ENCODE measurements at places on chromosomes 4 and X.

GRCh38 chrX:74234818-74235217 lies 69.2 kb upstream of the ZCCHC13 start:
- H3K4me3 ChIP-seq: no peak overlapping the region
- no peaks in the 10 kb centered on the region for H3K27me3 ChIP-seq
- H3K27ac ChIP-seq: no peak overlapping the region
- H3K36me3 ChIP-seq: no peaks in the 10 kb centered on the region
- DNase-seq: no peak
- no peaks in the 10 kb centered on the region for H3K4me1 ChIP-seq

DNA sequence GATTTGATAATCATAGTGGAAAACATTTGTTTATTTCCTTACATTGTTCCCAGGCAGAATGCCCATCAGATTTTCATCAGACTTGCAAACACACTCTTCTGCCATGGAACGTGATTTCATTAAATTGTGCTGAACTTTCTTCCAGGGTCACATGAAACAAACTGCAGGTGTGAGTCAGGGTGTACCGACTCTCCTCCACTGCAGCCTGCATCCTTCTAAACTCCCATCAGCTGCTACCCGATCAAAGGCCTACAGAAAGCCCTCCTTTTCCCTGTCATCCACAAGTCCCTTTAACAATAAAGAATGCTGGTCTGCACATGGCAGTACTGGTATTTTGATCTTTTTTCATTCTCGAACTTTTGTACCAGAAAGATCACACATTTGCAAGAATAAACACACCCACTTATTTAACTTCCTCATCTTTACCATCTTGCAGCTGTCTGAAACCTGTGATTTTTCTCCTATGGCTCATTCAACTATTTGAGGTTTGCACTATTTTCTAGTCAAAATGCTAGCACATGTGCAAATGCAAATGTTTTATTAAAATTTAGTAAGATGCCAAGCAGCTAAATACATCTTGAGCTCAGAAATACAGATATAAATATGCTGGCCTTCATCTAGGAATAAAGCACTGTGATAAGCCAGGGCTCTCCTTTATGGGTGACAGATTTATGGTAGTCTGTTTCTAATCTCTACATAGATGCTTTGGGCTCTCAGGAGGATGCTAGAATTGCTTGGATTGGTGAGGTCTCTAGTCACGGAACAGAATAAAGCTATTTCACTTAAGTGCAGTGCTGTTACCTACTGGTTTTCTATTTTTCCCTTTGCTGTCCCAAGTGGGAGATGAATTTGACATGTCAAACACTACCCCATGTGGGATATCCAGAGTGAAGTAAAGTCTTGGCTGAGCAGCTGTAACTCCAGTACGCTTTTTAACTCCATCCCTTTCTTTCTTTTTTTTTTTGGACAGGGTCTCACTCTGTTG lies 25.8 kb upstream of the ARHGAP24 start:
- no peak overlapping the region for H3K27ac ChIP-seq
- no peaks in the 10 kb centered on the region for H3K36me3 ChIP-seq
- no peak overlapping the region for H3K4me3 ChIP-seq
- no peak for DNase-seq

DNA sequence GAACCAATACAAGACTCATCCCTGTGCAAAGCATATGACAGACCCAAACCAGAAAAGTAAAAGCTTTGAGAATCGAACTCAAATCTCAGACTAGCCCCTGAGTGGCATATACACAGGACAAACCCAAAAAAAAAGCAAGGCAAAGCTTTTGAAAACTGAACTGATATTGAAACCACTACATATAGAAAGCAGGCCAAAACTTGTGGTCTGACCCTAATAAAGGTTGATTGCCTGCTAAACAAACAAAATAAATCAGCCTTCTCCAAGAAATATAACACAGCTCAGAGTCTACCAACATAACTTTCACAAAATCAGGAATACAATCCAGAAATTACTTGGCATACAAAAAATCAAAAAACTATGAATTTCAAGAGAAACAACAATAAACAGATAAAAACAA lies 40.3 kb downstream of the LRBA start:
- no peaks in the 10 kb centered on the region for H3K4me1 ChIP-seq
- no peaks in the 10 kb centered on the region for H3K27me3 ChIP-seq
- H3K36me3 ChIP-seq: no peaks in the 10 kb centered on the region
- no peak overlapping the region for H3K4me3 ChIP-seq
- no peak for DNase-seq

- no peak for DNase-seq
- H3K36me3 ChIP-seq: no peaks in the 10 kb centered on the region
- H3K4me1 ChIP-seq: no peaks in the 10 kb centered on the region
- H3K27ac ChIP-seq: no peak overlapping the region
Observed at GRCh38 chr4:107392951-107393350, 327.1 kb downstream of the PAPSS1 start.

DNA sequence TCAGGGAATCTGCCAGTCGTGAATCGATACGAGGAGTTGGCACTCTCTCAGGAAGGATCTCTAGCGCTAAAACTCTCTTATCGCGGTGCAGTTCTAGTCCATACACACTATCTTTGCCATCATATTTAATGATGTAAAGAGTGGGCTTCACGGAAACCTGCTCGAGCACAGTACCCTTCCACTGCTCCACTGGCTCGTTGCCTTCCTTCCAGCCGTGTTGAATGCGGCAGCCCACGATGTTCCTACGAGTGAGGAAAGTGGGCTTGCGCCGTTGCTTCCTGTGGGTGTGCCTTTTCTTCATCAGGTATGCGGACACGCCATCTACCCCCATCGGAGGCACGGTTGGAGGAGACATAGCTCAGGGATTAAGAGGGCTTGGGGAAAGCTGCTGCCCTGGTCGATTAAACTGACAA lies 661 bp downstream of the SPIN4 start:
- H3K36me3 ChIP-seq: no peaks in the 10 kb centered on the region
- DNase-seq: peak; percentile 48
- peak overlapping the region; percentile 60 for H3K4me3 ChIP-seq
- H3K4me1 ChIP-seq: no peaks in the 10 kb centered on the region
- peak overlapping the region; percentile 69 for H3K27ac ChIP-seq

DNA sequence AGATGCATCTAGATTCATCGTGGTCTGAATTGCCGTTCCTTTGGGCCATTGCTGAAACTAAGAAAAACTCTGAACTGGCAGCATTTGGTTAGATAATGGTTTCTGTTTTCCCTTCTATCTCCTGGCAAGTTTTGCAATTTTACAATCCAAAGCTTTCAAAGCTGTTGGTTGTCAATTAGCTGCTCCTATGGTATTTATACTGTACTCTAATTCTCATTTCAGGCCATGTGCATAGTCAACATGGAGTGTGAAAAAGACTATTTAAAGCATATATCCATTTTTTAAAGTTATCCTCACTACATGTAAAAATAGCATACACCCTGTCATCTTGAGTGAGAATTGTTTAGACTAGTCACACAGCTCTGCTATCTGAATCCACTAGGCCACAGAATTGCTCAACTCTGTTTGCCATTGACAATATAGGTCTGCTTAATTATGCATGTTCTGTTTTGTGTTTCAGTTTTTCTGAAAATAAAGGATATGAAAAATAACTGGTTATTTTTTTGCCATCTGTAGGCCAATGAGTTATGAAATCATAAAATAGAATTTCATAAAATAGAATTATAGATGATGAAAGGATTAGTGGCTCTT lies 27.7 kb upstream of the TEC start:
- no peak overlapping the region for H3K27ac ChIP-seq
- H3K4me3 ChIP-seq: no peak overlapping the region
- H3K4me1 ChIP-seq: no peaks in the 10 kb centered on the region
- no peak for DNase-seq

- no peaks in the 10 kb centered on the region for H3K36me3 ChIP-seq
- no peak overlapping the region for H3K27ac ChIP-seq
- no peak for DNase-seq
- no peak overlapping the region for H3K4me3 ChIP-seq
- H3K4me1 ChIP-seq: no peaks in the 10 kb centered on the region
Observed at GRCh38 chr4:168723020-168723419, 226.2 kb downstream of the PALLD start.

DNA sequence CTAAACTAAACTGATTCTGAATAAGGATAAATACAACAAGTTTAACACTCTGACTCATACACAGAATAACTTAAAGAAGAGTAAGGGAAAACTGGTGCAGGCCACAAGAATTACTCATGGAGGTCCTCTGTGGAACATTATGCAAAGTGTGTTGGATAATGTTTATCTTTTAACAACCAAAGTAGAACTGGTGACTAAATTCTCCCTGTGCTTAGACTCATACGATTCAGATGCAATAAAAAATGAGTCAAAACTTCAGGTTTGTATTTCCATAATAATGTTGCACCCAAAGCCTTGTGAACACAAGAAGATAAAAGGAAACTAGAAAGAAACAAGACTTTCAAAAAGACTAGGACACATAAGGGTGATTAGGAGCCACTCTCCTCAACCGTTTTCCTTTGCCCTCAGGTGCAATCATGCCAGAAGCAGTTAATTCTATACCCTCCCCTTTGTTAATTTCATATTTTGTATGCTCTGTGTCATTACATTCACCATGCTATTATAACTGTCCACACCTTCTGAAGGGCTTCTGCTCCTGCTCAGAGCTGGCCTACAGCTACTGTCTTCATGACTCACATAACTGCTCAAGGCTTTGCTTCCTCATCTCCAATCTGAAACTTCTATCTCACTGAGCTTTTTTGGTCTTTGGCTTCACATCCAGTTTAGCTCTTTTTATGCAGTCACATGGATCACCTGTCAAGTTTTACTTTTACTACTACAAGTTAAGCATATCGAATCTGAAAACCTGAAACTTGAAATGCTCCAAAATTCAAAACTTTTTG lies 60.2 kb downstream of the KCNIP4 start:
- H3K27ac ChIP-seq: no peak overlapping the region
- DNase-seq: no peak
- H3K36me3 ChIP-seq: no peaks in the 10 kb centered on the region
- H3K4me1 ChIP-seq: no peaks in the 10 kb centered on the region
- no peak overlapping the region for H3K4me3 ChIP-seq

DNA sequence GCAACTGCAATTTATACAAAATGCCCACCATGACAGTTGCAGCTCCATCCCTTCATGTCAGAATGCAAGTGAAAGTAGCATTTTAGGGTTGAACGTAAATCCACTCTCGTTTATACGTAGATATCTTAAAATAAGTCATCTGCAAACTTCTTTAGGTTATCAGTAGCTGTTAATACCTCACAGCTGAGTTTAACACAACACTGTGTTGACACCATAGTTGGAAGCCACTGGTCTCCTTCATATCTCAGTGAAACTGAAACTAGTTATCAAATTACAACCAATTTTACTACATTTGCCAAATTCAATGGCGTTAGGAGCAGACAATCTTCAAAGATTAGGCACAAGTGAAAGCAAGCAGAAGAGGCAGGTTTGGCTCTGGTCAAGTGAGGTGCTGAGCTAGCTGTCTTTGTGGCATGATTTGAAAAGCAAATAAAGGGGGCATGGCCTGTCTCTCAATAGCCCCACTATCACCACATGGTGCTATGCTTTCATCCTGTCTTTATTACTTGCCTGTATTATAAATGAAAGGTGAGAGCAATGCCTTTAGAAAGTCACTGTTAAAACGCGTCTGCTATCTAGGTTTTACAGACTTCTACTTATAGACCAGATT lies 12.3 kb downstream of the PPP3CA start:
- no peak for DNase-seq
- no peak overlapping the region for H3K27ac ChIP-seq
- H3K4me3 ChIP-seq: no peak overlapping the region
- no peaks in the 10 kb centered on the region for H3K4me1 ChIP-seq

- no peaks in the 10 kb centered on the region for H3K27me3 ChIP-seq
- no peaks in the 10 kb centered on the region for H3K4me1 ChIP-seq
- peak; percentile 42 for DNase-seq
- H3K36me3 ChIP-seq: peaks cover 25% of the 10 kb centered on the region
Observed at GRCh38 chrX:154019633-154020528, at the start of gene IRAK1. Gene IRAK1, minus strand, starts transcription at chrX:154019902. Its CDS starts 90 bp downstream, at chrX:154019812.

- no peak for DNase-seq
- peaks cover 49% of the 10 kb centered on the region for H3K36me3 ChIP-seq
- H3K4me1 ChIP-seq: no peaks in the 10 kb centered on the region
- no peaks in the 10 kb centered on the region for H3K27me3 ChIP-seq
Observed at GRCh38 chr4:752196-752861, 46.7 kb downstream of the PCGF3 start.

- no peak for DNase-seq
- no peak overlapping the region for H3K4me3 ChIP-seq
- no peak overlapping the region for H3K27ac ChIP-seq
- H3K36me3 ChIP-seq: no peaks in the 10 kb centered on the region
Observed at GRCh38 chrX:134634691-134635090, 23.6 kb downstream of the PLAC1 start.

GRCh38 chr4:56260320-56260719 lies 127.0 kb downstream of the AASDH start:
- peak overlapping the region; percentile 27 for H3K27ac ChIP-seq
- no peak overlapping the region for H3K4me3 ChIP-seq
- no peaks in the 10 kb centered on the region for H3K4me1 ChIP-seq
- no peaks in the 10 kb centered on the region for H3K27me3 ChIP-seq

- no peaks in the 10 kb centered on the region for H3K36me3 ChIP-seq
- H3K4me3 ChIP-seq: no peak overlapping the region
- H3K27me3 ChIP-seq: no peaks in the 10 kb centered on the region
- DNase-seq: no peak
Observed at GRCh38 chr4:143482840-143483239, 30.7 kb upstream of the SMARCA5 start.

All from Peyer's patch (tissue), 4 donors.